ENCODE measurements at places on chromosomes 6 and 20. TPM values are rescaled to one million over a fixed set of nuclear protein-coding genes. Genes with fewer than 3 reads are reported as not detected.
A peak's percentile ranks its signal among the peaks of the same experiment; 100 is the strongest.

DNA sequence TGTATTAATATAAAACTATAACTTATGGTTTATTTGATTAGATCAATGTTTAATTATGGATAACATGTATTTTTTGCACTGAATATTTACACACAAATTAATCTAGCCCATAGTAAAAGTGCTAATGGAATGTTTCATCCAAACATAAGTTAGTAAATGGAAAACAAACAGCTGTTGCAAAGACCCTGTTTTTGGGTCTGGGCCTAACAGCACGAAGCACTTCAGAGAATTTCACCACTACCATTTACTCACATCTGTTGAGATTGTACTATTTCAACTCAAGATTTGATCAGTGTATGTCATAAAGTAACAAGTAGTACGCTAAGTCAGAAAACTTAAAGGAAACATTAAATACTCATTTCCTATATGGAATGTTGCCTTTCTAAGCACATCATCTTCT, 359.6 kb downstream of the LAMA2 start:
- no peak for DNase-seq

DNA sequence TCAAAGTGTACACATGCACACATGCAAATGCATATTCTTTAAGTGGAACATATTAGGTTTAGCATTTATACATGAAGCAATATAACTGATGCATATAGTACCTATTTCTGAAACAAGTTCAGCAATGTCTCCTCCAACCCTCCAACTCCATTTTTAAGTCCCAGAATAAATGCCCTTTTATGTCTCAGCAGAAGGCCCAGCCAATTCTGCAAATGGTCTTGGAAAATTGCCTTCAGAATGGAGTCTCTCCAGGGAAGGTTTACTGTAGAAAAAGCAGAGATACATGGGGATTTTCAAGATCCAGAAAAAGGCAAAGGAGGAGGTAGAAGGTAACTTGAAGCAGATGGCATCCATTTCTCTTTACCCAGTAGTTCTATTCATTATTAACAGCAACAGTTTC, 633.3 kb downstream of the MAFB start:
- no peak for DNase-seq

DNA sequence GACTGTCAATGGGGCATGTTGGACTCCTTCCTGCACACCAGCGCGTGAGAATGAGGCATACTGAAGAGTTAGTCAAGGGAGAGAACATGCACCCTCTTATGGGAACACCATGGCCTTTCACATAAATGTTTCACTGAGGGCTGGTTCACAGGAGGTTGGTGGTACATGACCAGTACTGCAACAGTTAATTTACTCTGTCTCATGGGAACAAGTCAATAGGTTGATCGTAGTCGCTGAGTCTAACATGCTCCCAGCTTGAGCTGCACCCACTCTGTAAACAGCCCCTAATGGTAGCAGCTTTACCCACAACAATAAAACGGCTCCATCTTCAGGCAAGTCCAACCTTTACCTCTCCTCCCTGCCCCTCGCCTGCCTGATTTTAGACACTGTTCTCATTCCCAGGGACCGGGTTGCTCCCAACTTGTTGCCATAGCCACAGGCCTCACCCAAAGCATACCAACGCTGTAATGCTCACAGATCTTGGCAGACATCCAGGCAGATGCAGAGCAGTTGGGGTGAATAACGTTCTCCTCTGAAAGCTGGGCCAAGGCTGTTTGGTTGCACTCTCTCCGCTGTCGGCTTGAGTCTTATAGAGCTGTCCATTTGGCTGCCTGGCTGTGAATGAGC, 111.3 kb downstream of the LY86 start:
- DNase-seq, result no peak

GRCh38 chr6:38637756-38638155, 2.0 kb downstream of the BTBD9 start:
- DNase-seq, result no peak

- peak; percentile 85 for DNase-seq
These were observed 2.5 kb downstream of the NTSR1 start for GRCh38 chr20:62710886-62711702.

DNA sequence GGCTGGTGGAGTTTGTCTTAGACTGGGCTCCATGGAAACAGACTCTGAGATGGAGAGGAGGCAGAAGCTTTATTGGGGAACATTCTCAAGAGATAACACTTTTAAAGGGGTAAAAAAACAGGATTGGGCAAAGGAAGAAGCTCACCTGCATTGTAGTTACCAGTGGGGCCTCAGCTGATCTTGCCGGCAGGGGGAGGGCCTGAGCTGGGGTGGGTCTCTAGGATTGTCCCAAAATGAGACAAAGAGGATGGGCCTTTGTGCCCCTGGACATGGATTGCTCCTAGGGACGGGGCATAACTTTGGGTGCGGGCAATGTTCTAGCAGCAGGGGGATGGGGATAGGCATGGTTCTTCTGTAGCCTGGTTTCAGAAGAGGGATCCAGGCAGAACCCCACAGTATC, 12.5 kb downstream of the SGK2 start:
- DNase-seq, result no peak

GRCh38 chr6:162019349-162019748, 708.2 kb downstream of the PRKN start:
- no peak for DNase-seq

DNA sequence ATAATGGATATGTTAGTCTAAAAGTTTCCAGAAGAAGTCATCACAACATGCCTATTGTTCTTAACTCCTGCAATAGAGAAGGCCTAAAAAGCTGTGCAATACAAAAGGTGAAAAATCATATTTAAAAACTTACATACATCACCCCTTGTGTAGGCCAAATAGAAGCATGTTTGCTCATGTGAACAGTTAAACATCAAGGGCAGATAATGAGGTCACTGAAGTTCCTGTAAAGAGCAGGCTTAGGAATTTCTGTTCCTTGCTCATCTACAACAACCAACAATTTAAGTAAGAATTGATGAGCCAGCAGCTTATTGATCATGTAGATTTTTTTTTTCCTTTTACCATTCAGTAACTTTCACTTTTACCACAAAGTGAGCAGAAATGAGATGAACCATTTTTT, 7.5 kb upstream of the NUP153 start:
- DNase-seq, result no peak

The VWA7 gene
- total RNA-seq, result 4.6 TPM

The HLA-DPB1 gene
- 206 TPM for total RNA-seq

The IL17A gene
- total RNA-seq, result not detected

The HLA-DOB gene
- 1.5 TPM for total RNA-seq

Measured in left lung (tissue), 14 donors.